ENCODE measurements at places on chromosomes 6 and 20. TPM values are rescaled to one million over a fixed set of nuclear protein-coding genes. Genes with fewer than 3 reads are reported as not detected.

The CRISP3 gene
- 3.1 TPM for polyA plus RNA-seq

The LY6G6D gene
- polyA plus RNA-seq: not detected

The POM121L2 gene
- polyA plus RNA-seq: not detected

The KDM1B gene
- polyA plus RNA-seq: 4.9 TPM

The HMGCLL1 gene
- 0.61 TPM for polyA plus RNA-seq
